ENCODE measurements at places on chromosomes 3 and 15.
A peak's percentile ranks its signal among the peaks of the same experiment; 100 is the strongest.

DNA sequence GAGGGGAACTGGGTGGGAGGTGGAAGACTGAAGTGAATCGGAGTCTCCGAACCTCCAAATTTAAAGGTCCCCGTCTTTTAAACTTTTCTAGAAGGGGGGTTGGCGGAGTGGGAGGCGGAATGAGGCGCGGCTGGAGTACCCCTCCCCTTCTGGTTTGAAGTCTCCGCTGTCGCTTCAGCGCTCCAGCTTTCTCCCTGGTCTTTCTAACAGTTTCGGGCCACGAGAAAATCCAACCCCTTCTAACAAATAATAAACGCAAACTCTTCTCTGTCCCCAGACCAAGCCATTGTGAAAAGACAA, 2.5 kb upstream of the MECOM start:
- ATAC-seq: no peak

DNA sequence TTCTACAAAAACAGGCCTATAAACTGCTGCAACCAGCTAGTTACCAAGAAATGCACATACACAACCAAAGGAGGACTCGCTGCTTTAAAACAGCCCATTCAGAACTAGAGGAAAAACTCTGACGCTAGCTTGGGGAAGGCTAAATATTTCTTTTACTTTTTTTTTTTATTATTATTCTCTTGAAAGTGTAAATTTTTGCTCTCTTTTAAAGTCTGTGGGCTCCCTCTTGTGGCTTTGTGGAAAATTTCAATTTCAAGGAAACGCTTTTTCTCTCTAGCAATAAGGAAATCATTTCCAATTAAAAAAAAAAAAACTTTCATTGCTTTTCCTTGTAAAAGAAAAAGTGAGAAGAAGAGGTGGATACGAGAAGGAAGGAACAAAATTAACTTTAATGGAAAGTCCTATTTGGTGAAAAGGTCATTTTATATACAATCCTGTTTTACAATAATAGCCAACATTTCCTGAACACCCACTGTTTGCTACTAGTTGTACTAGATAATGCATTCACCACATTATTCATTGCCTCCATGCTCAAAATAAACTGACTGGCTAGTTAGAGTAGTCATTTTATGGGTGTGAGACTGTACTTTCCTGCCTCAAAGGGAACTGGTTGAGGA, 51.2 kb upstream of the SAMMSON start:
- no peak for ATAC-seq

- peak; percentile 79 for ATAC-seq
These were observed 94.9 kb downstream of the ST6GAL1 start for GRCh38 chr3:187025254-187025655.

DNA sequence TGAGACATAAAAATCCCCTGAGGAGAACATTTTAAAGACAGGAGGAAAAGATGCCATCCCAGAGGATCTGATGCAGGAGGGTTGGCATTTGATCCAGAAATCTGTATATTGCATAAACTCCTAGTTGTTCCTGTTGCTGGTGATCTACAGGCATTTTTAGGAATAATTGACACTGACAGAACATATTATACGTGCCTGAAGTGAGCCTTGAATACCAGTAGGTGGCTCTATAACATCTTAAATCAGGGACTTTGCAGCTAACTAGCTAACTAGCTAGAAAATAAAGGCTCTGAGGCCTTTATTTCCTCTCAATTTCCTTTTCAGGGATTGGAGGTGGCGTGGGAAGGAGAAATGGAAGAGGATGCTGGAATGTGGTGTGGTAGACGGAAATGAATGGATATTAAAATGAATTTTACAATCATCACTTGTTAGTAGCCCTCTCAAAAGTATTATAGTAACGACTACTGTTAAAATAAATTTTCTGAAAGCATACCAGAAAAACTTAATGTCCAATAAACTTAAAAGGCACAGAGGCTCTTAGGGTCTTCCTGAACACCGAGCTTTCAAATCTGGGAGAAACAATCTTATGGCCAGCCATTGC, 73.8 kb upstream of the ZBED2 start:
- ATAC-seq: peak; percentile 46

DNA sequence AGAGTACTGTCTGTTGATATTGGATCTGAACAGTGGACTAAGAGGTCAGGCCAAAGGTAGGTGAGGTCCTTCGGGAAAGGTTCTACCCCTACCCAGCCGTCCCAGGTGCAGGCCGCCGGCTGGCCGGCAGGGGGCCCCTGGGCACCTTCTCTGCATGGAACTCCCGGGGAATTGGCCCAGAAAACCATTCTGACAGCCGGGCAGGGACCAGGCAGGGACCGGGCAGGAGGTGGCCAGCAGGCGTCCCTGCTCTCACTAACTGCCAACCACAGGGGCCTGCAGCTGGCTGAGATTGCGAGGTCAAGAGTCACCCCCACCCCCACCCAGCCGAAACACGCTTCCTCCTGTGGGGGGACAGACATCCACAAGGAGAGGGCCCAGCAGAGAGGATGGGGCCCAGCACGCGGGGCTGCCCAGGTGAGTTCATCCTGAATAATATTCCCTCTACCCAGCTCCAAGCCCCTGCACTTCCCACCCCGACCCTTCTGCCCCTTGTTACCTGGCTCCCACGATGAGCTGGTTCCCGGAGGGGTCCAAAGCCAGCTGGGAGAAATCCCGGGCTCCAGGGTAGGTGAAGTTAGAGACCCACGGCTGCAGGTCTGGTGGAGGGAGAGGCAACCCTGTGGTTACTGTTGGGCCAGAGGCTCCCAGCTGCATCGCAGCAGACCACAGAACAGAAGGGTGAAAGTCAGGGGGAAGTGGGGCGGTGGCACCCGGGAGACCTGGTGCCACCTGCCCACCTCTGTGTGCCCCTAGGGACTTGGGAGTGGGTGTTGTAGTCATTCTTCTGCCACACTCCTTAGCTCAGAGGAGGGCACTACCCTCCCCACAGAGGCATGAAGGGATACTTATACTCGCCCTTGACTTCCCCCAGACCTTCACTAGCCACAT, 84.4 kb downstream of the SEMA5B start:
- peak; percentile 65 for ATAC-seq

DNA sequence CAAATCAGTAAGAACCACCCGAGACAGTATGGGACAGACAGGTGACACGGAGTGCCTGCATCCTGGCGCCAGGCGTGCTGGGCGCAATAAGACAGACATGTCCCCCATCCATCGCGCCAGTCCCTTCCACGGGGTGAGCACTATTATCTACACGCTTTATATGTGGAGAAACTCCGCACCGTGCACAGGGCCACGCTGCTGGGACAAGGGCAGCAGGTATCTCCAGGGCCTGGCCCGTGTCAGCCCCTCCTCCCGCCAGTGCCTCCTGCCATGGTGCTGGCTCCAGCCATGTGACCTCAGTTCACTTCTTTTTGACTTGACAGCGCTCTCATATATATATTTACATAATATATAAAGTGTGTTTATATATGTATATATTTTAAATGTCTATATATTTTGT, 42.6 kb downstream of the TNK2 start:
- ATAC-seq: no peak

- ATAC-seq: no peak
These were observed 801.2 kb upstream of the ARPP21 start for GRCh38 chr3:34837848-34838741.

GRCh38 chr3:111903067-111903511, 44.0 kb downstream of the PHLDB2 start:
- peak; percentile 59 for ATAC-seq

GRCh38 chr3:130941793-130942192, 47.9 kb downstream of the ATP2C1 start:
- ATAC-seq: no peak

GRCh38 chr3:41522612-41523011, 323.3 kb downstream of the CTNNB1 start:
- ATAC-seq: no peak

GRCh38 chr15:61100512-61100911, 128.6 kb downstream of the RORA start:
- ATAC-seq: no peak

DNA sequence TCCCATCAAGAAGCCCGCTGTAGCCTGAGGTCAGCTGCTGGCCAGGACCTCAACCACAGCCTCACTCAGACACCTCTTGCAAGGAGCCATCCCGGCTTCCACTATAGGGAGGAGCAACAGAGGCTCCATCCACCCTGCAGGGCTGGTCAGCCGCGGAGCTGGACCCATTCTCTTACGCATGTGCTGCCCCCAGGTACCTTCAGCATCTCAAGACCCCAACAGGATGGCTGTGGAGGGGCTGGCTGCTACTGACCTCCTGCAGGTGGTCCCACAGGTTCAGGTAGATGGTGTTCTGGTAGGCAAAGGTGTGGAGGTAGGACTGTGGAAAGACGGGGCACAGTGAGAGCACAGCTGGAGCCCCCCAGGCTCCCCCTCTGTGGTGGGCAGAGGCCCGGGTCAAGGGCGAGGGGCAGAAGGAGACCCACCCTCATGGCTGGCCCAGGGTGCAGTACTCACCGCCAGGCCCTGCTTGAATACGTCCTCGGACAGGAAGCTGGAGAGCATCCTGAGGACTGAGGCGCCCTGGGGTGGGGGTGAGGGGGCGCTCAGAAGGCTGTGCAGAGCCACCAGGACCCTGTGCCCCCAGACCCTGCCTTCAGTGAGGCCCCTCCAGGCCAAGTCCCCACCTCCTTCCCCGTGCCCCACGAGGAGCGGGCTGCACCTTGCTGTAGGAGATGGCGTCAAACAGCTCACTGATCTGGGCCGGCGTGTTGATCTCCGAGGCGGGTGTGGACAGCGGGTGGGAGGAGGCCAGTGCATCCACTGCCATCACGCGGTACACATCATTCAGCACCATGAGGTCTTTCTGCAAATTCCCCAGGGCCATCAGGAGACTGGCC, 11.4 kb downstream of the ANPEP start:
- ATAC-seq: no peak

- ATAC-seq: peak; percentile 50
These were observed 177.7 kb downstream of the UACA start for GRCh38 chr15:70585707-70586034.

DNA sequence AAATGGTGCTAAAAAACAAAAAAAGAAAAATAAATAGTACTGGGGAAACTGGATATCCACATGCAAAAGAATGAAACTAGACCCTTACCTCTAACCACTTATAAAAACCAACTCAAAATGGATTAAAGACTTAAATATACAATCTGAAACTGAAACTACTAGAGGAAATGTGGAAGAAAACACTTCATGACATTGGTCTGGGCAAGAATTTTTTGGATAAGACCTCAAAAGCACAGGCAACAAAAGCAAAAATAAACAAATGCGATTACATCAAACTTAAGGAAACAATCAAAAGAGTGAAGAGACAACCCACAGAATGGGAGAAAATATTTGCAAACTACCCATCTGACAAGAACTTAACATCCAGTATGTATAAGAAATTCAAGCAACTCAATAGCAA, 6.4 kb downstream of the IFT57 start:
- no peak for ATAC-seq

GRCh38 chr15:39752246-39752645, 30.4 kb downstream of the FSIP1 start:
- ATAC-seq: no peak

DNA sequence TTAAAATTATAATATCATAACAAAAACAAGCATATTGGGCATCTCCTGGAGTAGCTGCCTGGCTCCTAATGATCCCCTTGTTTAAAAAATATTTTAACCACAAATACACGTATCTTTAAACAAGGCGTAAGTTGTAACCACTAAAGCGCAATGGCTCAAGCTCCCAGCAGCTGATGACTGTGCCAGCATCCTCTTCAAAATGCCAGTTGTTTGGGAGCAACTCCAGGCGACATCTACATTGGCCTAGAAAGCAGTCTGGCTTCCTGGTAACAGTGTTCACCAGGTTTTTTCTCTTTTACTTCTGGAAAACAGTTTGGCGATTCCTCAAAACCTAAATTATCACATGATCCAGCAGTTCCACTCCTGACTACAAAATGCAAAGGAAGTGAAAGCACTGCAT, 13.8 kb downstream of the PCOLCE2 start:
- no peak for ATAC-seq

GRCh38 chr15:65396283-65396964, 18.6 kb upstream of the IGDCC3 start:
- no peak for ATAC-seq

DNA sequence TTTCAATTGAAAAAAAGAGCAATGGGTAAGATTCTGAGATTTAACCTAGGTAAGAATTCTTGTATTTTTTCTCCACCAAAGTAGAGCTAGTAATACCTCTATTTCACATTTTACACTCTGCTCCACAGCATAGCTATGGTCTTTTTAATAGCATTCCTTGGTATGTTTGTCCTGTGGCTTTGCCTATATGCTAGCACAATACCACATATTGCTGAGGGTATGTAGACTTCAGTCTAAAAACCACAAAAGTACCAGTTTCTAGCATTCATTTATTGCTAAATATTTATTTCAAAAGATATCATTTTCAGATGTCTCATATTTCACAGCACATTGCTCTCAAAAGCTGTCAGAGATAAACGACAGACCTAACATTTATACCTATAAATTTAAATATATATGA, 18.2 kb upstream of the EOGT start:
- ATAC-seq: no peak

DNA sequence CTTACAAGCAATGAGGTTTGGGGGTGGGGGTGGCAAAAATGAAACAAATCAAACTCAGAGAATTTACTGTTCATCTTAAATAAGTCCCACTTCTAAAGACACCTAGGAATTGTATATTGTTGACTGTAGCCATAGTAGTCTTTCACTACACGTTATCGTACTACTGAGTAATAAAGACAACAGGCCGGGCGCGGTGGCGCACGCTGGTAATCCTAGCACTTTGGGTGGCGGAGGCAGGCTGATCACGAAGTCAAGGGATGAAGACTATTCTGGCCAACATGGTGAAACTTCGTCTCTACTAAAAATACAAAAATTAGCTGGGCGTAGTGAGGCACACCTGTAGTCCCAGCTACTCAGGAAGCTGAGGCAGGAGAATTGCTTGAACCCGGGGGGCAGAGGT, 231.6 kb downstream of the CTNNB1 start:
- ATAC-seq: no peak

- no peak for ATAC-seq
These were observed 71.9 kb upstream of the FEZF2 start for GRCh38 chr3:62445275-62445674.

- no peak for ATAC-seq
These were observed 231.2 kb downstream of the BBX start for GRCh38 chr3:107753976-107754375.

GRCh38 chr3:190585805-190586630, 72.1 kb downstream of the IL1RAP start:
- peak; percentile 90 for ATAC-seq

GRCh38 chr3:182568261-182568660, 225.0 kb upstream of the ATP11B start:
- no peak for ATAC-seq

GRCh38 chr3:58573640-58574039, 3.6 kb downstream of the FAM107A start:
- ATAC-seq: no peak

Data from activated T-helper 17 cell treated with anti-CD3 and anti-CD28 coated beads, Interleukin-2, amount 50 U/mL, for 72 hours (primary cell).